ENCODE measurements at places on chromosomes 16 and 17.

- DNase-seq, result no peak
Measured at GRCh38 chr16:11658896-11659708, 9.2 kb upstream of the SNN start.

GRCh38 chr17:57900991-57901743, 51.3 kb upstream of the MRPS23 start:
- no peak for DNase-seq

GRCh38 chr17:69423450-69423849, 9.0 kb downstream of the MAP2K6 start:
- no peak for DNase-seq

- no peak for DNase-seq
Measured at GRCh38 chr17:1697681-1698080, 12.5 kb downstream of the TLCD2 start.
